ENCODE measurements at places on chromosomes 2 and 18. TPM values are rescaled to one million over a fixed set of nuclear protein-coding genes. Genes with fewer than 3 reads are reported as not detected.
A peak's percentile ranks its signal among the peaks of the same experiment; 100 is the strongest.

GRCh38 chr2:67880291-67880761, 182.5 kb downstream of the C1D start:
- no peak for DNase-seq

The FRZB gene
- total RNA-seq = 2.0 TPM

DNA sequence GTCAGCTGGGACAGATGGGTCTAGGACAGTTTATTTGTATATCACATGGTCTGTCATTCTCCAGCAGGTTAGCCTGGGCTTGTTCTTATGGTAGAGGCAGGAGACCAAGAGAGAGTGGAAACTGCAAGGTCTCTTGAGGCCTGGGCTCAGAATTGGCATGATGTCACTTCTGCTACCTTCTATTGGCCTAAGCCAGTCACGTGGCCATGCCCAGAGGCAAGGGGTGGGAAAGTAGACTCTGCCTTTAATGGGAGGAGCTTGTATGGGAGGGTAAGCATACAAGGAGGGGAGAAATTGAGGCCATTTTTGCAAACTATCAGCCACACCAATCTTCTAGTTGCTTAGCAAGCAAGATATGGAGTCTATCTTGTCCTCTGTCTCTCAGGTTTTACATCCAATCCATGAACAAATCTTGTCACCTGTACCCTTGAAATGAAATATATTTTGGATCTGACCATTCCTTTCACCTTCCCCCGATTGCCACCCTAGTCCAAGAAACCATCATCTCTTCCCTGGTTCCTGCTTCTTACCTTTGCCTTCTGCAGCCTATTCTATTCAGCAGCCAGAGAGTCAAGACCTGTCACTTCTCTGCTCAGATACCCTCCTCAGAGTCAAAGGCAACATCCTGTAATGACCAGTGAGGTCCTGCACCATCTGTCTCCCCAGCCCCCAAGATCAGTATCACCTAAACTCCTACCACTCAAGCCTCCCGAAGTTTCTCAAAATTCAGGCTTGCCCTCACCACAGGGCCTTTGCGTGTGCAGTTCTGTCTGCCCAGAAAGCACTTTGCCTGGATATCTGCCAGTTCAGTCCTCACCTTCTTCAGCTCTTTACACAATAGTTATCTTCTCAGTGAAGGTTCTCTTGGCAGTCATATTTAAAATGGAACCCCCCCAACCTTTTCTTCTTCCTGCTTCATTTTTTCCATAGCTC, 240.0 kb downstream of the LOXHD1 start:
- DNase-seq = no peak

DNA sequence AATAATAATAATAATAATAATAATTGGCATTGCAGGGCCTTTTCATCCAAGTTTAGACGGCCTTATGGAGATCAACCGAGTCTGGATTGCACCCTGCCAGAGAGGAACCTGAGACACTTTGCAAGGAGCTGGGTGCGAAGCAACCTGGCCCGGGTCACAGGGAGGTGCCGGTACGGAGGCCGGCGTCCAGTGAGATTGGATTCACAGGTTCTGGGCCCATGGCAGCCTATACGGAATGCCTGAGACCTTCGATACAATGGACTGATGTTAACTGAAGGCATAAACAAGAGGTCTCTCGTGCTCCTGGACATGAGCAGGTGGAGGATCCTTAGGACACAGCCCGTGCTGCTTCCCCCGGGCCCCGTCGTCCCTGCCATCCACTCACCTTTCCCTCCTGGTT, 416.5 kb upstream of the SALL3 start:
- DNase-seq = no peak

- no peak for DNase-seq
Measured at GRCh38 chr18:525036-525797, 24.7 kb upstream of the COLEC12 start.

The ARHGAP15 gene
- 74.3 TPM for total RNA-seq

GRCh38 chr2:197857476-197858107, 53.2 kb downstream of the PLCL1 start:
- no peak for DNase-seq

GRCh38 chr2:3952866-3953516, 249.6 kb downstream of the DCDC2C start:
- no peak for DNase-seq

DNA sequence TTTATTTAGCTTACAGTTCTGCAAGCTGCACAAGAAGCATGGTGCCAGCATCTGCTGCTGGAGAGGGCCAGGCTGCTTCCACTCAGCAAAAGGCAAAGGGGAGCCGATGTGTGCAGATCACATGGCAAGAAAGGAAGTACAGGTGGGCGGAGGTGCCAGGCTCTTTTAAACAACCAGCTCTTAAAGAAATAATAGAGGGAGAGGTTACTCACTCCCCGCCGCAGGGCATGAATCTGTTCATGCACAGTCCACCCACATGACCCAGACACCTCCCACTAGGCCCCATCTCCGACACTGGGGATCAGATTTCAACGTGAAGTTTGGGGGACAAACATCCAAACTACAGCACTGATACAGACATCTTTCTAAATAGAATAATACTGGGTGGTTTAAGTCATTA, 105.8 kb downstream of the MTCL1 start:
- DNase-seq = no peak

The ITGA4 gene
- total RNA-seq = 18.3 TPM

DNA sequence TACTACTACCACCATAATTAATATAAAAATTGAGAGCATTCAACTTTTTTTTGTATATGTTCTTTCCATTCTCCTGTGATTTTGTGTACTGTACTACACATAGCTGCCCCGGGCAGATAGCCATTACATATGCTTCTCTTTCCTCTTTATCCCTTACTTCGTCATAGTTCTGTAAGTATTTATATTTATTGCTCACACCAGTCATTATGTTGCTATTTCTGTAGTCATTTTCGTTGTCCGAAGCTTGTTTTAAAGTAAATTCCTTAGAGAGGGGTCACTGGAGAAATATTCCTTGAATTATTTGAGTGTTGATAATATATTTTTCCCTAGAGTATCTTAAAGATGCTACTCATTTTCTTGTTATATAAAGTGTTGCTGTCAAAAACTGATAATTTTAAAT, 144.0 kb downstream of the CLIP4 start:
- DNase-seq = no peak

The SLC8A1 gene
- 30.5 TPM for total RNA-seq

GRCh38 chr2:88329815-88330603, 122.5 kb downstream of the FOXI3 start:
- DNase-seq = peak; percentile 11

The TUBB8B gene
- total RNA-seq = not detected

DNA sequence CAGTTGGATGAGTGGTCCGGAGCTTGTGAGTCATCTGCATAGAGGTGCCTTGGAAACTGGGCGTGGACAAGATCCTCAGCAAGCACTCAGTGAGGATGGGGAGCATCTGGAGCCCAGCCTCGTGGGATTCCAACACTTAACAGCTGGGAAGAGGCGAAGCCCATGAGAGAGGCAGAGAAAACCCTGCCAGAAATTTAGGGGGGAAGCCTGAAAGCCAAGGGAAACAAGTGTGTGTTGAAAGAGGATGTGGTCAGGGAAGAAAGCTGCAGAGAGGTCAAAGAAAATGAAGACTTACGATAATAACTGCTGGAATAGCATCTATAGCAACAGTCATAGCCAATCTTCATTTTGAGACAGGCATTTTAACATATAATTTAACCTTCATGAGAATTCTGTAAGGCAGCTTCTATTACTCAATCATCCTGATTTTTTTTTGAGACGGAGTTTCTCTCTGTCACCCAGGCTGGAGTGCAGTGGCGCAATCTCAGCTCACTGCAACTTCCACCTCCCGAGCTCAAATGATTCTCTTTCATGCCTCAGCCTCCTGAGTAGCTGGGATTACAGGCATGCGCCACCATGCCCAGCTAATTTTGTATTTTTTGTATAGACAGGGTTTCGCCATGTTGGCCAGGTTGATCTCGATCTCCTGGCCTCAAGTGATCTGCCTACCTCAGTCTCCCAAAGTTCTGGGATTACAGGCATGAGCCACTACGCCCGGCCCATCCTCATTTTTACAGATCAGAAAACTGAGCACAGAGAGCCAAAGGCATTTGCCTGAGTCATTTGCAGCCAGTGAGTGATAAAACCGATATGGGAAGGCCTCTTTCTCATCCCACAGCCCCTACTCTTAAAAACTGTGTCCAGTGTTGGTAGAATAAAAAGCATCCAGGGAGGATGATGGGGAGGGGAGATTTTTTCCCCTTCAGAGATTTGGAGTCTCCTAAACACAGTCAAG, 214.4 kb upstream of the EPAS1 start:
- no peak for DNase-seq

The TRIP12 gene
- 358 TPM for total RNA-seq

DNA sequence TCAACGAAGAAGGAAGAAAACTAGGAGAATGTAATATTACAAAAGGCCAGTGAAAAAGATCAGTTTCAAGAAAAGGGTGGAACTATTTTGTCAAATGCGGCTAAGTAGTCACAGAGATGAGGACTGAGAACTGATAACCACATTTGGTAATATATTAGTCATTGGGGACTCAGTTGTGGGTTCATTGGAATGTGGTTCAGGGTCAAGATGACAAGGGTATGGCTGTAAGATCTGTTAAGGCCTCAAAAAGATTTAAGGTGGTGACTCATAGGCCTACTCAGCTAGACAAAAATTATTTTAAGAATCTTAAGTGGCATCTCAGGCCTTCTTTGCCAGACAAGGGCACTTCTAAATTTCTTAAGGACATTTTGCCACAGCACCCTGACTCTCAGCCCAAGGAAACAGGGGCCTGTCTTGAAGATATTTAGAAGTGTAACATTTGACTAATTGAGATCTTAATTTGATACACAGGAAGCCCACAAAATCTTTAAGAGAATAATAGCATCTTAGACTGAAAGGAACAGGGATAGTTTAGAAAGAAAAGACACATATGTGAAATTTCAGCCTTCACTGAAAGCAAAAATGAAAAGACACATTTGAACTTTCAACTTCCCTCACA, 81.3 kb downstream of the STRADB start:
- DNase-seq = no peak

The MBD1 gene
- 81.5 TPM for total RNA-seq

The CIB4 gene
- 1.3 TPM for total RNA-seq
